ENCODE measurements at places on chromosomes 6 and 20. TPM values are rescaled to one million over a fixed set of nuclear protein-coding genes. Genes with fewer than 3 reads are reported as not detected.
A peak's percentile ranks its signal among the peaks of the same experiment; 100 is the strongest.

DNA sequence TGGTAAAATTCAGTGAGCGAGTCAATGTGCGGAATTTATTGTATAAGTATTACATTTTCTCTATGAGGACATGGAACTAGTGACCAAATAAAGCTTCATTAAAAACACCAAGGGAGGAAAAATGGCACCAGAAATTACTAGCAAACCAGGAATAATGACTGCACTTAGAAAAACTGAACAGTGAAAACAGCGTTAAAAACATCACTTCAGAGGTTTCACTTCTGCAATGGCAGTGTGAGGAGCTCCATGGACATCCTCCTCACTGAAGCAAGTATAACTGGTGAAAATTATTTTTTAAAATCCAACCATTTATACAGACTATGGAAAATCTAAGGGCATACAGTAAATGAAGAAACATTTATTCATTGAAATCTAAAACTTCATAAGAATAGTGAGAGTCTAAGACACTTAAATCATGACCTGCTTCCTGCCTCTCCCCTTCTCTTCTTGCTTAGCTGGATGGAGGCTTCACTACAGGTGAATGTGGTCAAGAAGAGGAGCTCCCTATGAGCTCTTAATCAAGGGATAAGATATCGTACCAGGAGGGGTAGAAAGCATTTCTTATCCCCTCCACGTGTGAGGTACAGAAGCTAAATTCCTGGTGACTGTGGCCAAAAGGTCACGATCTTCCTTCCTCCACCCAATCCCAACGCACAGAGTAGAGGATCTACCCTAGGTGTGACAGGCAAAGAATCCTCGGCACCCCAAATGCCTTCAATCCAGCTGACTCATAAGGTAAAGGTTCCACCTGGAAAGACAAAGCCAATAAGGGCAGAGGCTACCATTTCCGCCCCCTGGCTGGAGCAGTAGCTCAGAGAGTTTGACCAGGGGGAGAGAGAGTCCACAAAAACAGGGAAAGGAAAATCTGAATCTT lies 12.3 kb upstream of the ASF1A start:
- H3K4me1 ChIP-seq = no peaks in the 10 kb centered on the region
- H3K4me3 ChIP-seq = no peak overlapping the region
- no peaks in the 10 kb centered on the region for H3K27me3 ChIP-seq
- peaks cover 2% of the 10 kb centered on the region for H3K36me3 ChIP-seq
- no peak for DNase-seq
- H3K27ac ChIP-seq = no peak overlapping the region

DNA sequence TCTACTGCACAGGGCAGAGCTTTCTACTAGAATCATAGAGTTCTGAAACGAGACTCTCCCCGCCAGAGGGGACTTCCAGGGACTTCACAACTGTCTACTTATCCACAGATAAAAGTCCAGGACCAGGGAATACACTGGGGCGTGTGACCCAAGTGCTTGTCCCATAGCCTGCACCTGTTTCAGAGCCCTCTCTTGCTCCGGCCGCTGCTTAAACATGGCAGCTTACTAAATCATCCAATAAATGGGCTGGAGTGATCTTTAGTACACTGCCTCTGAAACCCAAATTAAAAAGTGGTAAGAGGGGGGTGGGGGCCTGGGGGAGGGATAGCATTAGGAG lies 8.9 kb upstream of the RAB44 start:
- H3K36me3 ChIP-seq = peaks cover 16% of the 10 kb centered on the region
- H3K27me3 ChIP-seq = no peaks in the 10 kb centered on the region
- H3K4me1 ChIP-seq = peaks cover 2% of the 10 kb centered on the region
- no peak overlapping the region for H3K27ac ChIP-seq
- no peak overlapping the region for H3K4me3 ChIP-seq

DNA sequence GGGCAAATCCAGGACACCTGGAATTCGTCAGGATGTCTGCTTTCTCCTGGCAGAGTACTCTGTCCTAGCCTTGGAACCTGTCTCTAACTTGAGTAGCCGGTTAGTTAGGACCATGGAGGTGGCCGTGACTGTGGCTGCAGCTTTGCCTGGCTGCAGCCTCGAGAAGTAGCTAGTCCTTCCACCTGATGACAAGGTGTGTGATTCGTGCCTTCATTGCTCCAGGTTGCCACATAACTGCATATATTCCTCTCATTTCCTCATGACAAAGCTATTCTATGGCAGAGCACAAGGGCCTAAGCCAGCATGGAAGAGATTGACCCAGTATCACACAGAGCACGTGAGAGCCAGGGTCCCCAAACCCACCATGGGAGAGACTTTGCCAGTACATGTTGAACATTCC lies 39.8 kb upstream of the KIF25 start:
- H3K4me1 ChIP-seq = peaks cover 10% of the 10 kb centered on the region
- H3K4me3 ChIP-seq = no peak overlapping the region
- peaks cover 4% of the 10 kb centered on the region for H3K36me3 ChIP-seq
- no peak for DNase-seq
- no peaks in the 10 kb centered on the region for H3K27me3 ChIP-seq
- H3K27ac ChIP-seq = peak overlapping the region; percentile 49

The GLP1R gene
- not detected for polyA plus RNA-seq

- no peak for DNase-seq
- no peak overlapping the region for H3K27ac ChIP-seq
- no peaks in the 10 kb centered on the region for H3K36me3 ChIP-seq
- H3K27me3 ChIP-seq = no peaks in the 10 kb centered on the region
These were observed 267.2 kb upstream of the TCF21 start for GRCh38 chr6:133621751-133622150.

DNA sequence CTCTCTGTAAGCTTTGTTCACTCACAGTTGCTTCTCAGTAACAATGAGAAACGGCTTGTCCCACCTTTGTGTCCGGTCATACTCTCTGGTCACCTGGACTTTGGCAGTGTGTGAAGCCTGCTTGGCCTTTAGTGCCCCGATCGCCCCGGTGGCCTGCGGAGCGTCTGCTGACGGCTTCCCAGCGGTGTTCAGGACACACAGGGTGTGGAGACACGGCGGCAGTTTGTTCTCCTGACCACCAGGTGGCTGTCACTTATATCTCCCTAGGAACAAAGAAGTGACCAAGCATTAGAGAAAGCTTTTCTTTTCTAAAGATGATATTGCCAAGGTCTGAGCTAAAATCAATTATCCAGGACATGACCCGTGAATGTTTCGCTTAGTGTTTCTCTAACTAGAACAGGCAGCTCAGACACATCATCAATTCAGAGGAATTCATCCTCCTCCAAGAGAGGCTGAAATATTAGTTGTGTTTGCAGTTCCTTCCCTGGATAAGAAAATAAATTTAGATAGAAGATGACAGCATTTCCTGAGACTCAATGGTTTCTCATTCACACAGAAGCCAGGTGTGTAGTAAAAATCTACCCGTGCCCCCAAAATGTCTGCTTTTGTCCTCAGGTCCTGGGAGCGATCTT lies 167.4 kb upstream of the THBS2 start:
- no peak overlapping the region for H3K27ac ChIP-seq
- H3K36me3 ChIP-seq = no peaks in the 10 kb centered on the region
- no peaks in the 10 kb centered on the region for H3K27me3 ChIP-seq
- no peaks in the 10 kb centered on the region for H3K4me1 ChIP-seq
- no peak overlapping the region for H3K4me3 ChIP-seq

The C6orf15 gene
- polyA plus RNA-seq = not detected

- H3K27me3 ChIP-seq = peaks cover 11% of the 10 kb centered on the region
- H3K27ac ChIP-seq = no peak overlapping the region
- H3K4me3 ChIP-seq = no peak overlapping the region
These were observed 19.1 kb upstream of the ZSCAN23 start for GRCh38 chr6:28462401-28462800.

The TSBP1 gene
- not detected for polyA plus RNA-seq

The TTLL9 gene
- 0.06 TPM for polyA plus RNA-seq

GRCh38 chr6:154621686-154622085 lies 111.2 kb upstream of the CNKSR3 start:
- H3K36me3 ChIP-seq = no peaks in the 10 kb centered on the region
- no peak overlapping the region for H3K27ac ChIP-seq
- H3K4me1 ChIP-seq = no peaks in the 10 kb centered on the region
- DNase-seq = no peak
- H3K27me3 ChIP-seq = no peaks in the 10 kb centered on the region

GRCh38 chr6:136113736-136114173 lies 136.4 kb downstream of the MTFR2 start:
- H3K4me1 ChIP-seq = no peaks in the 10 kb centered on the region
- H3K36me3 ChIP-seq = no peaks in the 10 kb centered on the region
- H3K4me3 ChIP-seq = no peak overlapping the region
- no peak overlapping the region for H3K27ac ChIP-seq
- H3K27me3 ChIP-seq = no peaks in the 10 kb centered on the region

The FOXQ1 gene
- 0.28 TPM for polyA plus RNA-seq

DNA sequence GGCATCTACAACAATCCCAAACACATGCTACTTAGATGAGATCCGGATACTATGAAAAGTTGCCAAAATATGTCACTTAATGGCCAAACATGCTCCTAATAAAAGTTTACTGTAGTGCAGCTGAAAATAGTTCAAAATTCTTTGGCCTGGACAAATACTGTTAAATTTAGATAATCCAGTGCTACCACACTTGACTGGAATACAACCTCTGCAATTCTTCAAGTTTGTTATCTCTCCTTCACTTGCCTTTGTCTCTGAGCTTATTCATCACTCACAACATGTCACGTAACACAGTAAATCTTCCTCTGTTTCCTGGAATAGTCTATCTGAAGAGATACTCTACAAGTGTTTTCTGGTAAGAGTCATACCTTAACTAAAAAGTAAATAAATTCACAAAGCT lies 10.5 kb upstream of the PLN start:
- no peaks in the 10 kb centered on the region for H3K4me1 ChIP-seq
- no peaks in the 10 kb centered on the region for H3K27me3 ChIP-seq
- no peak overlapping the region for H3K4me3 ChIP-seq

DNA sequence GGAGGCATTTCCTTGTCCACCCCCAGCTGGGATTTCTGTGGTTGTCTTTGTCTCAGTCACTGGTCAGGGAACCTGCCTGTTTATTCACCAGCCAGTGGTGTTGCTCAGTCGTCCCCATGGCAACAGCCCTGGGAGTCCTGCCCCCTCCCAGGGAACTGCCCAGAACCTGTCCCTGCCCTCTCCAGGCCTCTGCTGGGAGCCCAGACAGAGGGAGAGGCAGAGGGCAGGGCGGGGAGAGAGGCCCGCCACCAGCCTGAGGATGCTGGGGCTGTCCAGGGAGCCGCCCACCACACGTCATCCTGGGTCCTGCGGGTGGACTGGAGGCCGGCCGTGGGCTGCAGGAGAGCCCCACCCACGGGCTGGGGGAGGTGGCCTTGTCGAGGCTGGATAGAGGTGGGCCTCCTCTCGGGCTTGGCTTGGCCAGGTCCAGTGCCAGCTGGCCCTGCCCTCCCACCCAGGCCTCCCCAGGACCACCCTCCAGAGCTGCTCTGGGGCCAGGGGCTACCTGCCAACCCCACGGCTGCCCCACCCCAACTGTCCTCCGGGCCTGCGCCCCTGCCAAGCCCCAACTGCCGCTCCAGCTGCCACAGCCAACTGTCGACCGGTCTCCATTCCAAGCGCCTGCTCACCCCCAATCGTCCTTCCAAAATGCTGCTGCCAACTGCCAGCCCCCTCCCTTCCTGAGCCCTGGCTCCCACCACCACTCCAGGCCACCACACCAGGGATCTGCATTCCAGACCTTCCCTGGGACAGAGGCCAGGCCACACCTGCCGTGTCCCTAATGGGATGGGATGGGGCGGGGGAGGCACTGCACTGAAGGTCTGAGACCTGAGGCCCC lies 4.2 kb upstream of the ZBTB46 start:
- no peak overlapping the region for H3K4me3 ChIP-seq
- H3K4me1 ChIP-seq = peaks cover 9% of the 10 kb centered on the region

The SNAP25 gene
- 0.69 TPM for polyA plus RNA-seq

GRCh38 chr20:24829649-24830370 lies 119.3 kb upstream of the CST7 start:
- DNase-seq = peak; percentile 24
- no peaks in the 10 kb centered on the region for H3K27me3 ChIP-seq
- no peak overlapping the region for H3K27ac ChIP-seq
- no peak overlapping the region for H3K4me3 ChIP-seq

DNA sequence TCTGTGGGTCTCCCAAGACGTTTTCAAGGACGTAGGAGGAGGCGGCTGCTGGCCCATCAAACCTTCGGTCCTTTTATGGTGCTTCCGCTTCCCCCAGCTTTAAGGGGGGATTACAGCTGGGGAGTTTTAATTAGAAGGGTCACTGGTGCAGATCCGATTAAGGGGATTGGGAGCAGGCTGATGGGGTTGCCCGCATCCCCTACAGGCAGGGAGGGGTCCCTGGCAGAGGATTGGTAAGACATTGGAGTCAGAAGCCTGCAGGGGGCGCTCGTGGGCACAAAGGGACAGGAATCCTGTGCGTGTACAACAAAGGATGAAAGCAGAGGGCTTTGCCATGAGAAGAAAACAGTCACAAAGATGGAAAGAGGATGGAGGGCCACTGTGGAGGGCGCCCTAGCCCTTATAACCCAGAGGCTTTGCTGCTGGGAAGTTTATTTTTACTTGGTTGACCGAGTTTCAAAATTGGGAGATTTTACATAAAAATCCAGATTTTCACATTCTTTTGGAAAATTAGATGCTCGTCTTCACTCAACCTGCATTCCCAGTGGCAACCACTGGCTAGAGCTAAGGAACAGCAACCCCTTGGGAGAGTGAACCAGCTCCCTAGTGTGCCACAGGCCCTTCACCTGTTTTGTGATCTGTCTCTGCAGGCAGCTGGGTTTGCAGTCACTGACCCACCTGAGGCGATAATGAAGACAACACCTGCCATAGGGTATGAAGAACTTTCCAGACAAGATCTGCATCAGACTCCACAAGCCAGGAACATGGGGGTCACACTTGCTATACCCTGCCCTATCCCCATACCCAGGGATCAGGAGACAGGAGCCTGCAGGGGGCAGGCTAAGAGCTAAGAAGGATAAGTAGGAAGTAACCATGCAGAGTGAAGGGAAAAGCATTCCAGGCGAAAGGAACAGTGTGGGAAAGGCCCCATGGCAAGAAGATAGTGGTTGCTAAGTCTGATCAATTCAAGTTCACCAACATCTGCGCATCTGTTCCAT lies 97.7 kb downstream of the KCNB1 start:
- H3K4me1 ChIP-seq = peaks cover 7% of the 10 kb centered on the region
- no peak overlapping the region for H3K4me3 ChIP-seq
- no peaks in the 10 kb centered on the region for H3K36me3 ChIP-seq
- peak; percentile 82 for DNase-seq
- no peaks in the 10 kb centered on the region for H3K27me3 ChIP-seq
- no peak overlapping the region for H3K27ac ChIP-seq

All from liver (tissue), 10 donors.